Astrocyte of the spinal cord (primary cell): ENCODE measurements at places on chromosomes 16 and 17.

DNA sequence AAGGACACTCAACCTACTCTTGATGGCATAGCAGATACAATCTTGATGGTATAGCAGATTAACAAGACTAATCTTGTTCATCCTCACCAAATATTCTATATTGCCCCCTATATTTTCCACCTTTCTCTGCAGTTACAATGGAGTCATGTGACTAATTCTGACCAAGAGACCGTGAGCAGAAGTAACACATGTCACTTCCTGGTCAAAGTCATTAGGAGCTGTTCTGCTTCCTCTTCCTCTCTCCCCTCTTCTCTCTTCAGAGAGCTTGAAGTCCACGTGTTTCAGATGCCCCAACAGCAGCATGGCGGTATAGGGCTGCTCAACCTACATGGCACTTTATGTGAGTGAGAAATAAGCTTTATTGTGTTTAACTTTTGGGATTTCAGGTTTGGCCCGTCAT, 55.3 kb upstream of the ERCC4 start:
- DNase-seq = no peak

DNA sequence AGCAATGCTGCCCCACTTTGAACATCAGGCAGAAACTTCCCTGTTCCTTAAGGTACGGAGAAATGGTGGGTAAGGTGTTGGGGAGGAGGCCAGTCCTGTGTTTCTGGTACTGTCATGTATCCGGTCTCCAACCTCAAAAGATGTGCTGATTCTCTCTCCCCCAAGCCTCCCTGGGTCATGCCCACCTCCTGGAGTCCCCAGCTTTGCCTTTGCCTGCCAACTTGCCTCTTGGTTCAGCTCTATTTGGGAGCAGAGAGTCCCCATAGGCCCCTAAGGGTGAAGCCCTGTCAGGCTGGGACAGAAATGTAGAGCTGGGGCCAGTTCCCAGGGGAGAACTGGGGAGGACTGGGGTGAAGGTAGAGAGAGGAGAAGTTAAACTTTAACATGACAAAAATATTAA, 1.6 kb upstream of the TBX21 start:
- DNase-seq = no peak

DNA sequence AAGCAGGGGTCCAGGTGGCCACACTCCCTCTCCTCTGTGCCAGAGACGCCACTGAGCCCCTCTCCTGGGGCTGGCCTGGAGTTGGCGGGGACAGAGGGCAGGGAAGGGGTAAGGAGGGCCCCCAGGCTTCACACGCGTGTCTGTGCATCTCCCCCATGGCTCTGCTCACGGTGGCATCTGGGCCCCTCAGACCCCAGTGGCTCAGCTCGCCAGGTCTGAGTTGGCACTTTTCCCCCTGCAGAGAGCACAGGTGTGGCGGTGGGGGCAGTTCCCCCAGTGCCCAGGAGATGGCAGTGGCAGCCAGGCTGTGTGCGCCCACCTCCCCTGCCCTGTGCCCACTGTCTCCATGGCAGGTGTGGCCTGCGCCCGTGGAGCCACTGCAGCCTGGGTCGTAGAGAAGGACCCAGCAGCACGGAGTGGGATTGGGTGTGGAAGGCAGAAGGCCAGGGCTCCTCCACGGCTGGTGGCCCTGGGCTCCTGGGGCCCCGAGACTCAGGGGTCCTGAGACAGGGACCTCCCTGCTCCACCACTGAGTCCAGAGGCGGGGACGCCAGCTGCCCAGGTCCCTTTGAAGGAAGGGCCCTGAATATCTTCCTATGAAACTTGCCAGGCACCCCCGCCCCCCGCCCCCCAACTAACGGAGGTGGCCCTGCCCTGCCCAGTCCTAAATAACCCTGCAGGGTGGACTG, 4.3 kb upstream of the APRT start:
- no peak for DNase-seq

DNA sequence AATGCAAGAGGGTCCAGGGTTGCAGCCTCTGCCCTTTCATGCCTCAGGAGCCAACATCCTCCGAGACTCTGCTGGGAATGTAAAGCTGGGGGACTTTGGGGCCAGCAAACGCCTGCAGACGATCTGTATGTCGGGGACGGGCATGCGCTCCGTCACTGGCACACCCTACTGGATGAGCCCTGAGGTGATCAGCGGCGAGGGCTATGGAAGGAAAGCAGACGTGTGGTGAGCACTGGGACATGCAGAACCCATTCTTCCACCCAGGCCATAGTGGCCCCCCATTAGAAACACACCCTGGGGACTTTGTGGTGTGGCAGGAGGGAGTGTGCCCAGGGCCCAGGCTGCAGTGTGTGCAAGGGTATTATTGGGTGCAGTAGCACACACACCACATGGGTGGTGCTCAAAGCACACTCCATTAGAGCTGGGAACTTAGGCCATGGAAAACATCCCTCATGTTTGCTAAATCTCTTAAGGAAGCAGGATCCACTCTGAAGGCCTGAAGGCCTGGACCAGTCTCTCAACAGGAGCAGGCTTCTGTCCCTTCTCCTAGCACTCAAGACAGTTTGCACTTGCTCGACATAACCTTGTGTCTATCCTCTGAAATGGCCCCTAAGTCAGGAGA, 7.6 kb downstream of the LIMD2 start:
- DNase-seq = no peak

- peak; percentile 67 for DNase-seq
Measured at GRCh38 chr17:39757931-39758873, 20.5 kb downstream of the GRB7 start.

GRCh38 chr17:63701868-63702720, 2.2 kb upstream of the LIMD2 start:
- no peak for DNase-seq

- DNase-seq = no peak
Measured at GRCh38 chr17:61757168-61757567, 106.2 kb downstream of the BRIP1 start.

DNA sequence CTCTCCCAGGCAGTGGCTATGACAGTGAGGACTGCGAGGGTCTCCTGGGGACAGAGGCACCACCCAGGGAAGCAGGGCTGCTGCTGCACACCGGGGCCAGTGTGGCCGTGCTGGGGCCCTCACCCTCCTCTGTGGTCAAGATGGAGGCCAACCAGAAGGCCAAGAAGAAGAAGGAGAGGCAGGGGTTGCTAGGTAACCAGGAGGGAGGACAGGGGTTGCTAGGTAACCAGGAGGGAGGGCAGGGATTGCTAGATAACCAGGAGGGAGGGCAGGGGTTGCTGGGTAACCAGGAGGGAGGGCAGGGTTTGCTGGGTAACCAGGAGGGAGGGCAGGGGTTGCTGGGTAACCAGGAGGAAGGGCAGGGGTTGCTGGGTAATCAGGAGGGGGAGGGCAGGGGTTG, 55.2 kb downstream of the ACTG1 start:
- no peak for DNase-seq

DNA sequence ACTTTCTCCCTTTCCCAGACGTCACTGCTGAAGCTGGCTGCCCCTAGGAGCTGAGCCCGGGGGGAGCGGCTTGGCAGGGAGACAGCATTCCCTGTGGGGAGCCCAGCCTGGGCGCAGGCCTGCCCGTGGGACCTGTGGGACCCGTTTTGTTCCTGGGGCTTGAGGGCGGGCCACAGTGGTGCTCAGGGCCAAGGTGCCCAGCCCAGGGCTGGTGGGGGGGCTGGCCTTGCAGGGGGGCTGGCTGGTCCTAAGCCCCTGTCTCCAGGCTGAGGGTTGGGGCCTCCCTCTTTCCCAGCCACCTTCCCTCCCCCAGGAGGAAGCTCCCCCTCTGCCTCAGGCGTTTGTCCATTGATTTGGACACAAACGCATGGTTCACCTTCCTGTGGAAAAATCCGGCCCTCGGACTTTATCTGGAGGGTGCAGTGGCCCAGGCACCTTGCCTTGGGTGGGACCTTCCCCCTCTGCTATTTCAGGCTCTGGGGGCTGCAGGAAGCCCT, 4.4 kb downstream of the NHERF2 start:
- no peak for DNase-seq

DNA sequence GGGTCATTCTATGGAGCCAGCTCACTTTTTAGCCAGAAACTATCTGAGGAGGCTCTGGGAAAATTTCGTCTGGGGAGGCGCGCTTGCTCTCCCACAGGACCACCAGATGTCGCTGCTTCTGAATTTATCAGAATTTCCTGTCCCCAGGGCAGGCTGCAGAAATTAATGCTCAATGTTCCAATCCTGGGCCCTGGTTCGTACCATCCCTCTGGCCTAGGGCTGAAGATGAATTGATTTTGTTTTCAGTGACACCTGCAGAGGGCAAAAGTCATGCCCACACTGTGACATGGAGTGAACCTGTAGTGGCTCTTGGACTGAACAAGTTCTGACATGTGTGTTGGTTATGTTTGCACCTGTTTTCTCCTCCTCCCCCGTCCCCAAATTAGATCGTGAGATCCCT, 482.6 kb downstream of the NPIPA7 start:
- DNase-seq = peak; percentile 19

DNA sequence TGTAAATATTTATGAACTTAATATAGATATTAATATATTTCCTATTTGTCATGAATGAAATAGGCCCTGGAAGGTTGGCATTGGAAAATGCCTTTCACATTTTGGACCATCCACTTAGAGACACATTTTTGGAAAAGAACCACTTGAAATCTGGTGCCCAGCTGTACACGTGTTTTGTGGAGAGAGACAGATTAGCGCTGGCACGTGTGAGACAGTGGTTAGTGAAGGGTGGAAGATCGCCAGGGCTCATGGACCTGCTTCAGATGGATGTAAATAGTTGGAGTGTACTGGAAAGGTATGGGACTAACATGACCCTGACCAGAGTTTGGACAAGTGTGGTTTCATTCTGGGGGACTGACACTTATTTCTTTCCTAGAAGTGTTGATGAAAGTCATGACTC, 222.9 kb downstream of the PRKCA start:
- no peak for DNase-seq

DNA sequence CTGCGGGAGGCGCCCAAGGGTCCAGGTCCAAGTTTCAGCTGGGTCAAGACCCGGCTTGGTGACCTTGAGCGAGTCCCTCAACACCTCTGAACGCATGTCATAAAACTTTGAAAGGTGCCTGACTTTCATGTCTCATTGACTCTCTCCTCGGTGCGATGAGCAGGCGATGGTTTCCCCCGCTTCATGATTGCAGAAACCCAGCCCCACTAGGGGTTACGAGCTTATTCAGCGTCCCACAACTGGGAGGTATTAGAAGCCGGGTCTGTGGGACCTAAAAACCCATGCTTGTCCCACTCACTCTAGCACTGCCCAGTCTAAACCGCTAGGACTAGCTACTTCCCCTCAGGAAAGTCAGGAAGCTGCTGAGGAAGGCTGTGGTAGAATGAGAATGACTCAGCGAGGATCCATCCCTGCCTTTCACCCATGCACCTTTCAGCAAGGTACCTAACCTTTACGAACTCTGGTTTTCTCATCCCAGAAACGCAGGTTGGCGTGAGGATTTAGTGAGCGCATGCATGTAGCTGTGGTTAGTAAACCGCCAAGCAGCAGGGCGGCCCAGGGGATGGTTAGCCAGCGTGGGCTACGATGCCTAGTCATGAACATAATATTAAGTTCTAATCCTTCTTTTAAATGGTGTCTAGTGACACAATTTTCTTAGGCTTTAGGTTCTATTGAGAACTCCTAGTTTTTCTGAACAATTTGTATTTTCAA, 26.2 kb upstream of the RFFL start:
- peak; percentile 32 for DNase-seq

DNA sequence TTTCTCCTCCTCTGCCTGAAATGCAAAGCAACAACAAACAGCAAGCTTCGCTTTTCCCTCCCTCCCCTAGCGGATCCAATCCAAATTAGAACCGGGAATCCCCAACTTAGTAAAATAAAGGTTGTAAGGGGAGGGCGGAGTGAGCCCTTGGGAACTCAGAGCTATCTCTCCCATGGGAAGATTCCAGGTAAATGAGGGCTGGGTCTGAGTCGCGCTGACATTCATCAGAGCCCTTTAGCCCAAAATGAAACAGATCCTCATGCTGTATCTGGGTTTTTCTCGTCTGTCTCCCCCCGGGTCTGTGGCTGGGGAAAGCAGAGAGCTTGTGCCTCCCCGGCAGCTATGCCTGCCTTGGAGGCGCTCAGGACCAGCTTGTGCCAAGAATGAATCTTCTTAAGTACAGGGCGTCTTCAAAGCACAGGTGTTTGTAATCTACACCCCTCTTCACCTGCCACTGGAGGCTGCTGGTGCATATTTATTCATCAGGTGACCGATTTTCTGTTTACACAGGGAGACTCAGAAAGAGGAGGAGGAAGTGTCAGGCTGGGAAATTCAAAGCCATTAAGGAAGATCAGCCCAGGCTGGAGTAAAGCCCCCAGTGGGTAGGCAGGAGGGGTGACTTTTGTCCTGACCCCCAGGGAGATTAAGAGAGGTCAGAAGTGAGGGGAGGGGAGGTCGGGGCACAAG, 55.0 kb upstream of the GSE1 start:
- DNase-seq = no peak

GRCh38 chr16:26651464-26651863, 415.3 kb upstream of the C16orf82 start:
- DNase-seq = no peak

DNA sequence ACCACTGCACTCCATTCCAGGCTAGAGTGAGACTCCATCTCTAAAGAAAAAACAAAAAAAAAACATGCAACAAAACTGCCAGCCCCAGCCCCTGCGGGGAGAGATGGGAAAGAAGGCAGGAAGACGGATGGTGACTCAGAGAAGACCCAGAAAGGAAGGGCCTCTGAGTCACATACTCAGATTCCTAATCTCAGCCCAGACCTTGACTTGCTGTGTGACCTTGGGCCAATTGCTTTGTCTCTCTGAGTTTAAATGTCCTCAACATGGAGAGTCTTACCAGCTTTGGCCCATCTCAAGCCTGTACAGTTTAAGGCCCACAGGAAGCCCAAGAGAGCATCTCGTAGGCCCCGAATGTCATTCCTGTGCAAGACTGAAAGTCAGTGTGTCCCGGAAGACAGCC, 86.5 kb upstream of the LHX1 start:
- peak; percentile 62 for DNase-seq

GRCh38 chr17:67215991-67216421, 29.0 kb downstream of the HELZ start:
- no peak for DNase-seq

DNA sequence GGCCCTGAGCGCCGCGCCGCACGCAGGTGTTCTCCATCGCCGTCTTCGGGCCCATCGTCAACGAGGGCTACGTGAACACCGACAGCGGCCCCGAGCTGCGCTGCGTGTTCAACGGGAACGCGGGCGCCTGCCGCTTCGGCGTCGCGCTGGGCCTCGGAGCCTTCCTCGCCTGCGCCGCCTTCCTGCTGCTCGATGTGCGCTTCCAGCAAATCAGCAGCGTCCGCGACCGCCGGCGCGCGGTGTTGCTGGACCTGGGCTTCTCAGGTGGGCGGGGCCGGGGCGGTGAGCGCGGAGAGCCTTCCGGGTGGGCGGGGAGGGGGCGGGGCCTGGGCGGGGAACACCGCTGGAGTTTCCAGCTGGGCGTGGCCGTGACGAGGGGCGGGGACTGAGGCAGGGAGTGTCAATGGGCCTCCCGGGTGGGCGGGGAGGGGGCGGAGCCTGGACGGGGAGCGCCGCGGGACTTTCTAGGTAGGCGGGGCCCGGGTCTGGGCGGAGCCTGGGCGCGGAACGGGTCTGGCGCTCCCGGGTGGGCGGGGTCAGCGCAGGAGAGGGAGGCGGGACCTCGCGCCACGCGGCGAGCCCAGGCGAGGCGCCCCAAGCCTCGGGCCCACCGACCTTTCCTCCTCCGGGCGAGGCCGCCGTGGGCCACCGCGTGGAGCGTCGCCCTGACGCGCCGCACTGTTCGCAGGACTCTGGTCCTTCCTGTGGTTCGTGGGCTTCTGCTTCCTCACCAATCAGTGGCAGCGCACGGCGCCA, 2.4 kb downstream of the SYNGR3 start:
- peak; percentile 91 for DNase-seq
